ENCODE measurements at places on chromosomes 12 and 14.

GRCh38 chr12:129073157-129073915 is 220.1 kb downstream of the GLT1D1 start:
- no peak for DNase-seq

DNA sequence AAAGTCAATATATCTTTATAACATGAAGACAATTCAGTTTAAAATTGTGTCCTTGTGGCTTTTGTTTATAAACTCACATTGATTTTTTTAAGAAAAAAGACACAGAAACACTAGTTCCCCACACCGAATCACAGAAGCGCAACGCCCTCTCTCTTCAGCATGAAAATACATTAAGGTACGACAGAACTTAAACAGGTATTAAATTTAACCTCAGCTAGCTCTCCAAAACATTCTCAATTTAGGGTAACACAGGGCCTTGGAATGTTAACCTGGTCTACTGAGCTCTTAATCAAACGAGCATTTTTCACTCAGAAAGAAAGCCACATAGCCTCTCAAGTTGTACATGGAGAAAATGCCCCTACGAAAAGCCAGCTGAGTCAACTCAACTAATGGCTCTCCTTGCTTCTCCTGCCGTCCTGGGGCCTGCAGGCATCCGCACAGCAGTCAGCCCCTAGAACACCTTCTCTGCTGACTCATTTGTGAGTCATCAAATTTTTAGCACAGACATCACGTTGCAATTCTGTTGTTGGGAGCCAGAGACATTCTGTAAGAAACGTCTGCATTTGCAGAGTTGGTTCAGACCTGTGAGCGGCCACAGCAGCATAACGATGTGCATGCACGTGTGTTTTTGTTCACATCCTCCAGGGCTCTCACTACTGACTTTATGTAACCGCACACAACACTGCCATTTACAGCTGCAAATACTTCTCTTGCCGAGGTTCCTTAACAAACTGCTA is 141.6 kb downstream of the ITPR2 start:
- no peak for DNase-seq

GRCh38 chr12:91104812-91105466 is 6.4 kb downstream of the LUM start:
- no peak for DNase-seq

DNA sequence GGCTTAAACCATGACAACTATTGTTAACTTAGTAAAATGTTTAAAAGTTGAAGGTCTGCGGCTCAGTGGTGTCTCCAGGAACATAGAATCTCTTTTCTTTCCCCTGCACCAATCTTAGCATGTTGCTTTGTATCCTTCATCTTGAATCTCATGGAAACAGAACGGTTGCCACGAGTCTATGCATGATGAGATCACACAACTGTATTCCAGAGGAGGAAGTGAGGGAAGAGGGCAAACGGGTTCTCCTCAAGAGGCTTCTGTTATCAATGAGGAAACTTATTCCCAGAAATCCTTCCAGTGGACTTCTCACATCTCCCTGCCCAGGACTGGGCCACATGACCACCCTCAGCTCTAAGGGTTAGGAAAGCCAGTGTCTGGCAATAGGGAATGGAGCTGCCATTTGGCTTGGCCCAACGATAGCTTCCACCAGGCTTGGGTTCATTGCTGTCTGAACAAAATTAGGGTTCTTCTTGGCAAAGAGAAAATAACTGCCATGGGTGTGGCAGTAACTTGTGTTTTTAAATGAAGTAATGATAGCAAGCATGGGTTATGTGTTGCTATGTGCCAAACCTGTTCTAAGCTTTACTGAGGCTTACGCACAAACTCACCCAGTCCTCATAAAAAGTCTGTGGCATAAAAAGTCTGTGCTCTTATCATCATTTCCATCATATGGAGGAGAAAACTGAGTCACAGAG is 17.4 kb downstream of the PLXNC1 start:
- DNase-seq: no peak

GRCh38 chr14:69262516-69262915 is 2.6 kb downstream of the GALNT16 start:
- no peak for DNase-seq

DNA sequence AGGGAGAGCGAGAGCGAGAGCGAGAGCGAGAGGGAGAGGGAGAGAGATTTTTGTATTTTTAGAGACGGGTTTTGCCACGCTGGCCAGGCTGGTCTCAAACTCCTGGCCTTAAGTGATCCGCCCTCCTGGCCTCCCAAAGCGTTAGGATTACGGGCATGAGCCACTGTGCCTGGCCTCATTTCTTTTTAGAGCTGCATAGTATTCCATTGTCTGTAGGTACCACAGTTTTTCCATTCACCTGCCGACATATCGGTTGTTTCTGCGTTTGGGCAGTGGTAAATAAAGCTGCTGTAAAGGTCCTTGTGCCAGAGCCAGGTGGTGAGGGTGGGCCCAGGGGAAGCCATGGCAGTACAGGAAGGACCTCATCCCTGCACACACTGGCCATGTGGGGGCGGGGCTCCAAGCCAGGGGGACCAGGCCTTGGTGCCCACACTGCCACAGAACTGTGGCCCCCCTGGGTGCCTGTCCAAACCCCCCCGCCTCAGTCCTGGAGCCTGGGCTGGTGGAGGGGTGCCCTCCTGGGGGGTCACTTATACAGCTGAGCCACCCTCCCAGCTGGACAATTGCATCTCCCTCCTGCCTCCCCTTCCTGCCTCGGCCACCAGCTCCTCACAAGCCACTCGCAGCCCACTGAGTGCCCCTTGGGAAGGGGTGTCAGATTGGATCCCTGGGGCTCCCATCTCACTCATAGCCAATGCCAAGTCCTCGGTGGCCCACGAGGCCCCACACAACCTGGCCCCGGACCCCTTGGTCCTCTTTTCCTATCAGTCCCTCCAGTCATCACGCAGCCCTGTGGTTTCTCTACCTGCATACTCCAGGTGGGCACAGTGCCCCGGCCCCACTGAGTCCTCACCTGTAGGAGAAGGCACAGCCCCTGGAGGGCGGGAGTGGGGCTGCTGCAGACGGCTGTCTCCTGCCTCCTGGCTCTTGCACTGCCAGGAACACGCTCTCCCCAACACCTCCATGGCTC is 1.7 kb upstream of the PUS1 start:
- DNase-seq: no peak

- DNase-seq: peak; percentile 47
Measured at GRCh38 chr12:123043536-123044001, 63.1 kb downstream of the ARL6IP4 start.

GRCh38 chr14:95309261-95310051 is 10.3 kb downstream of the CLMN start:
- no peak for DNase-seq

DNA sequence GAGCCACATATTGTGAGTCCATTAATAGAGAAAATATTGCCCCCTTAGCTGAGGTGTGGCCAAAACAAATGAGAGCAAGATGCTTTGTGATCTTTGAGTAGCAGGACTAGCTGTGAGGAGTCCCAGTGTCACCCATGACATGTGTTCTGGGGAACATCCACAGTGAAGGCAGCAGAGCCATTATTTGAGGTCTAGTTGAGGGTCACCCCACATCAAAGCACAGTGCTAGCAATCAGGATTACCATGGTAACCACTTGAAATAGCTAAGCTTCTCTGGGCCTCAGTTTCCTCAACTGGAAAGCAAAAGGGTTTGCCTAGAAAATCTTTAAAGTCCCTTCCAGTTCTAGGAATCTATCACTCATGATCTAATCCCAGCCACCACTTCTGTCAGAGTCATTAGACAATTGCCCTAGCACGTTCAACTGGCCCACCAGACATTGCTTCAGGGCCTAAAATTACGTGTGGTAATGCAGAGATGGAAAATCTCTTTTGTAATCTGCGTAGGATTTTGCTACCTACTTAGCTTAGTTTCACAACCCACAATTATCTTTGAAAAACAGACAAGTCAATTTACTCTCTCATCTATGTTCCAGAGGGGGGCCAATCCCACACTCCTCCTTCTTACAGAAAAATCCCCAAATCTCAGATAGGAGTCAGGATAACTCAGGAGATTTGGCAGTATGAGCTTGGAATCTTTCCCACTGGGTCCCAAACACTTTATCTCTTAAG is 251.2 kb upstream of the EGLN3 start:
- DNase-seq: no peak

All from activated T-helper 1 cell treated with anti-CD3 and anti-CD28 coated beads, Interleukin-2, amount 50 U/mL, for 16 hours (primary cell).